Kidney (tissue), 22 donors: ENCODE measurements at places on chromosomes 11 and 22. TPM values are rescaled to one million over a fixed set of nuclear protein-coding genes. Genes with fewer than 3 reads are reported as not detected.

PHF21B gene
- 2.8 TPM for total RNA-seq

DNA sequence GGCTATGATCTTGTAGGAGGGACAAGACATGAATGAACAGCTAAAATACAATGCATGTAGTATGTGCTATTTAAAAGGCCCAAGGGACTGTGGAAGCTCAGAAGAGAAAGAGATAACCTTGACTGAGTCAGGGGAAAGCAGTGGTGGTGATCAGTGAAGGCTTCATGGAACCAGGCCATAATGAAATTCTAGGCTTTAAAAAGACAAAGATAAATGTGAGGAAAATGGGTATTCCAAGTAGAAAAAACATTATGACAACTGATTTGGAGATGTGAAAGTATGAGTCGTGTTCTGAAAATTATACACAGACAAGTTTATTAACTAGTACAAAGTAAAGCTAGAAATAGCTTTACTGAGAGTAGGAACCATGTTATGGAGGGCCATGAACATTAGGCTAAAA, 189.8 kb downstream of the SOX6 start:
- DNase-seq: no peak

DNA sequence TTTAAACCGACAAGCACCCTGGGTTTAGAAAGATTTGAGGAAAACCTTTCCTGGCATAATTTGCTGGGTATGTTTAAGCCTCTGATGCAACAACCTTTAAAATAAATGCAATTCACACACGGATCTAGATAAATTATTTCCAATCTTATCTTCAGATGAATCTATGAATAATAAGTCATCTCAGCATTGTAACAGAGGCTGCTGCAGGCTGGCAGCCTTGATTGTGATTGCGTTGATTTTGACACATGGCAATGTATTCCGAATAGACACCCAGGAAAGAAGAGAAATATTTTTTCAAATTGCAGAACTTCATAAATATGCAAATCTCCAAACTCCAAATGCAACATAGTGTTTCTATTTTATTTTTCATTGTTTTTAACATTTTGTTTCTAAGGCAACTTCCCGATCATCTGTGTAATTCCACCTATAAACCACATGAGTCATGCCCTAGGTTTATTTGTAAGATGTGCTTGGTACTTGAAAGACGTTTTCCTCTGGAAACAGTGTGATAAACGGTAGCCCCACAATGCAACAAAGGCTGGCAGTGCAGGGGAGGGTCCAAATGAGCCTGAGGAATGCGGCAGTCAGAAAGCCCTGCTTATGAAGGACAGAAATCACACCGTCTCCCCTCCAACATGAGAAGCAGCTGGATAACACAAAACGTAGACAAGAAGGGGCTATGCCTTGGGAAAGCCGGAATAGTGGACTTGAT, 359.0 kb downstream of the BRD1 start:
- DNase-seq: peak; percentile 16

DNA sequence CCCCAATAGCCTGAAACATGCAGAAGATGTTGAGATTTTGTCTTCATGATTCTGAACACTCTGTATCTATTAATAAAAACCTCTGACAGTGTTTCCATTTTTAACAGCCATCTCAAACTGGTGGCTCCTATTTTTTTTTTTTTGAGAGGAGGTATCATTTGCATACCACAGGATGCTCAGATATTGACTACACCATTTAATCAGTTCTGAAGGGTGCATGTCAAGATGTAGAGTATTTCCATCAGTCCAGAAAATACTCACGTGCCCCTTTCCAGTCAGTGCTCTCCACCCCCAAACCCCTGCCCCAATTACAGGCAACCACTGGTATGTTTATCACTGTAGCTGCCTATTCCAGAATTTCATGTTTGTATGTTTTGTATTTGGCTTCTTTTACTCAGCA, 85.3 kb upstream of the SORL1-AS1 start:
- DNase-seq: no peak

DNA sequence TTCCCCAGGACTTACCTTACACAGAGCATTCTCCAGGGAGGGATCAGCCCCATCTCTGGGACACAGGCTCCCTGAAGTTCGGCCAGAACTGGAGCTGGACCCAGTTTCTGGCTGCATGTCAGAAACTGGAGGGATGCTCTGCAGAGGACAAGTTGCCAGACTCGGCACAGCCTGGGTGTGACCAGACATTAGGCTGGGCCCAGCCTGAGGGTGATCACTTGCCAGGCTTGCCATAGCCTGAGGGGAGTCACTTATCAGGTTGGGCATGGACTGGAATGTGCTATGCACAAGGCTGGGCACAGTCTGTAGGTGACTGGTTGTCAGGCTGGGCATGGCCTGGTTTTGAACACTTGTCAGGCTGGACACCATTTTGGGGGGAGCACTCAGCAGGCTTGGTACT, 30.7 kb upstream of the STK33 start:
- DNase-seq: no peak
